ENCODE measurements at places on chromosomes 12 and 14.
A peak's percentile ranks its signal among the peaks of the same experiment; 100 is the strongest.

- no peak for DNase-seq
These were observed 151.0 kb upstream of the LMO3 start for GRCh38 chr12:16756833-16757555.

GRCh38 chr14:98606816-98607215, 665.2 kb downstream of the BCL11B start:
- no peak for DNase-seq

DNA sequence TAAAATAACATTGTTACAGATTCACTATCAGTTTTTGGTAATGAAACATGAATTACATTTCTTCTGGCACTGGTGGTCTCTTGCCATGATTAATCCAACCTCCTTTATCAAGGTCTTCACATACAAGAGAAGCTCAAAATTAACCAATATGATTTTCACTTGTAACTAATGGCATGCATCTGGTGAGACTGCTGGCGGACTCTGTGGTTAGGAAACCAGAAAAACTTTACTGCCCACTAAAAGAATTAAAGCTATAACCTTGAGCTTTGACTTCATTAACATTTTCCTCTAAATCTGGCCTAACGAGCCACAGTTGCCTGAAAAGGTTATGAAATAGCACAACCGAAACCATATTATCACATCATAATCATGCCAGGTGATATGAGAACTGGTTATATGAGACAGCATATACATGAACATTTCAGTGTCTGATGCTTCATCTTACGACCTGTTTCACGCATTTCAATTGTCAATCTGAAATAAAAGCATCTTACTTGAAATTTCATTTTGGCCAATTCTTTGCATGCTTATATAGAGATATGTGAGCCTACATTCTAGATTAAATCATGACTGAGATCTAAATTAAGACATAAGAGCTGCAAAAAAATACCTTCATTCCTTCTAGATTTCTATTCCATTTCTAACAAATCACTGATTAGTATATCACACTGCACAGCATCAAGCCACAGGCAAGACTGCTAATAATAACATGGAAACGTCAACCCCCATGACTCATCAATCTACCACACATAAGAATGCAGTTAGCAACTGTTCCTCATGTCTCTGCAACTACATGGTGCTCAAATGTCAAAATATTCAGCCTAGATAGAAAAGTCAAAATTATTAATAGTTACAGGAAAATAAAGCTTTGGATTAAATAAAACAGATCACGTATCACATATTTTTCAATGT, 89.3 kb downstream of the OSBPL8 start:
- DNase-seq: no peak

GRCh38 chr12:57389033-57389432, 41.8 kb downstream of the R3HDM2 start:
- DNase-seq: no peak

DNA sequence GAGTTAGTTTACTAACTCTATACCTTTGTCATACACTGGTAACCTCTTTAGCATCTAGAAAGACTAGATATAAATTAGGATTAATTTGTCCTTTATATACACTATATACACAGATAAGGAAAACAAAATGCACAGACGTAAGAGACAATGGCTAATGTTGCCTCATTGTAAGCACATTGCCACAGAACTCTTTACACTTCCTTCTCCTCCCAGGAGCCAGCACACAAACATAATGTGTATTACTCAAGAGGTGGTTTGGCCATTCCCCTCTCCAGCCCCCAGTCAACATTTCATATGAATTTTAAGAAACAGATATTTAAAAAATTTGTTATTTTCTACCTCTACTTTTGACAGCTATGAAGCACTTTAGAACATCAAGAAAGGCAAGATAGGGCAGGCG, 131.4 kb upstream of the OR4E1 start:
- DNase-seq: no peak

DNA sequence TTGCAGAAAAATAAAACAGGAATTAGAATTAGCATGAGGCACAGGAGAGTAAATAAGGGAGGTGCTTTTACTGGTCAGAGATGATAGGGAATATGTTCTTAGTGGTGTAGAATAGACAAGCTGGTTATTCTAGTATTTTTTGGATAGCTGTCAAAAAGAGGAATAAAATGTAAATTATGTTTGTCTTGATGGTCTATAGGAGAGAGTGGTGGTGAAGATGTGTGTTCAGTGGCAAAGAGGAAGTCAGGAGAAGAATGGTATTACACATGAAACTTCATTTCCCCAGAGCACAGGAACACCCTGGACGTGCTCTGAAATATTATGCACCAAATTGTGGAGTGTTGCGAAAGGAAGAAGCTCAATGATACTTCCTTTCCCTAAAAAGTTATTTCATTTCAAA, 27.8 kb downstream of the MUCL1 start:
- DNase-seq: no peak

- DNase-seq: peak; percentile 66
These were observed 75.4 kb downstream of the SNAPC1 start for GRCh38 chr14:61837336-61838229.

DNA sequence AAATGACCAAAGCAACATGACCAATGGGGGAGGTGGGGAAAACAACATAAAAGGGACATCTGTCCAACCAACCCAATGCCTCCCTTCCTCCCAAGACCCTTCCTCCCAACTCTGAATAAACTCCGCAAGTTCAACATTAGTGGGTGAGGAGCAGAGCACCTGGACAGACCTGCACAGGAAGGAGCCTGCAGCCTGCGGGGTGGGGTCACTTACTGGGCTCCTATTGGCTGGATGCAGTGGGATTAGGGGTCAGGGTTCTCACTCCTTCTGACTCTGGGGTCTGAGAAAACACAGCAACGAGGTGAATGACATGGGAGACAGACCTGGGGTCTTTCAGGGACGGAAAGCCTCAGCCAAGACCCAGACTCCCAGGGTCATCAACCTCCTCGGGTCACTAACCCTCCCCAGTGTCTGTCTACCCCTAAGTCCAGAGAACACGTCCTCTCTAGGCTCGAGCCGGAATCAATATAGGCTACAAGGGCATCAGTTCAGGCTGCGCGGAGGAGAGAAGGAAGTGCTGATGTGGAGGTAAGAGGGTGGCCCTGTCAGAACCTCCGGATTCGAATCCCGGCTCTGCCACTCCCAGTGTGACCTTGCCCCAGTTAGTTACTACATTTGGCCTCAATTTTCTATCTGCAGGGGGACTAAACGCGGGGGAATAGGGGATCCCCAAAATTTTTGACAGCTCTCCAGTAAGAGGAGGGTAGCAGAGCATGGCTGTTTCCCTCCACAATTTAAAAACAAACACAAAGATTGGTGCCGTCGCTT, 860 bp downstream of the NDRG2 start:
- peak; percentile 2 for DNase-seq

DNA sequence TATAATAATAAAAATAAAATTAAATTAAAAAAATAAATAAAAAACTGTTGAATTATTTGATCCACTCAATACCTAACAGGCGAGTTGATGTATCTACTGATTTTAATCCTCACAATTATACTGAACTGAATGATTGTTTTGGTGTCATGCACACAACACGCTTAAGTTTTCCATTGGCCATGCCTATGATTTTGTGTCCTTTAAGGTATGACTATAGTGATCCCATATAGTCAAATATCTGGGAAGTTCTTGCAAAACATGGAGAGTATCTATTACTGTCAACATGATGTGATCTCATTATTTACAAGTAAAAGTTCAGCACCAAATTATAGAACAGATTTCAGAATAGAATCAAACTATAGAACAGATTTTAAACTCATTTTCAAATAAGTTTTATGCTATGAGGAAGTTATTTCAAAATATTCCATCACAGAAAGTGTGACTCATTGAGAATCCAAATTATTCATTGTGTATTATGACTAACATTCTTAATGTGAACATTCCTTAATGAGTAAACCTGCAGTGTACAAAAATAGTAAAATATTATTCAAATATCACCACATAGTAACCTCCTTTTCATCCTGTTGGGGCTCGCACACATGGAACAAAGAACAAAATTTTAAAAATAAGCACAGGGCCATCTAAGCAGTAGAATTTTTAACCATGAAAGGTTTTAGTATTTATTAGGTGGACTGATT, 190.4 kb downstream of the SLC25A21 start:
- DNase-seq: no peak

GRCh38 chr12:108442067-108442466, 73.0 kb upstream of the FICD start:
- no peak for DNase-seq

GRCh38 chr12:46391630-46392029, 19.1 kb upstream of the SLC38A2 start:
- DNase-seq: no peak

DNA sequence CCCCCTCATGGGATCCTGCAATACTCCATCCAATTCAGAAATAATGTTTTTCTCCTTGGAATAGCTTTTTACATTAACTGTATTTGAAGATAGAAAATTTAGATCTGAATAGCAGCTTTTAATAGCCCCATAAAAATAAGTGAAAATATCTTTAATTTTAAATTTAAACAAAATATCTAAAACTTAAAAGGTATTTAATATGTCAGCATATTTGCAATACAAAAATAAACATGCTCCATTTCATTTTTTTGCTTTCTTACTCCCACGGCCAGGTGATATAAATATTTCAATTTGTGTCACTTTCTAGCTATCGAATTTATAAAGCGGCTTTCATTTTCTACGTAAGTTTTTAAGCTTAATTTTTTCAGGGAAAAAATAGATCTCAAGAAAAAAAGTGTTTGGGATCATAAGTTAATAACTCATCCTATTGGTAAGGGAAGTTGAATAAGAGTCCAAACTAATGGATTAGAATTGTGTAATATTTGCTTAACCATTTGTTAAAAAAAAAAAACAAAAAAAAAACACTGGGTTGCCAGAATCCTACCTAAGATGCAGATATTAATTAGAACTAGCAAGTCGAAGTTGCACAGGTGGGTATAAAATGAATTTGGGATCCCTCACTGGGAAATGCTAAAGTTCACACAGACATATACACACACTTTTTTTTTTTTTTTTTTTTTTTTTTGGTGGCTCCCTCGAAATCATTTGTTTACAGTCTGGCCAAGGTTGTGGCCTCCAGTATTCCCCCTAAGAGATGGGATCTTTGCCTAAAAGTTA, 47.6 kb downstream of the PPP2R5C start:
- DNase-seq: no peak

GRCh38 chr14:21074398-21075272, 4.5 kb downstream of the ARHGEF40 start:
- DNase-seq: no peak

DNA sequence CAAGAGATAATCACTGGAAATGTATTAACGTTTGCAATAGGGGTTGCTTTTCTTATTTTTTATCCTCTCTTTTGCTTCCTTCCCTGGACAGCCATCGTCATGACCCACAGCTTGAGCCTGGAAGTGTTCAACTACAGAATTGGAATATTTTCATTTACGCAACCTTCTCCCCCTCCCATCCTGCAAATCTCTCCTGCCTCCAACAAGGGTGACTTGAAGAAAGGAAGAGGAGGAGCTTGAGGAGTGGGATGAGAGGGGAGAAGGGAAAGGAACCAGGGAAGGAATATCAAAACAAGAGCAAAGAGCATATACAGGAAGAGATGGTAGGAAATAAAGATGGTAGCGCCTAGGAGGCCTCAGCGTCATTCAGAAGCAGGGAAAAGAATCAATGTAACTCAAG, 1.6 kb upstream of the MANSC4 start:
- no peak for DNase-seq

DNA sequence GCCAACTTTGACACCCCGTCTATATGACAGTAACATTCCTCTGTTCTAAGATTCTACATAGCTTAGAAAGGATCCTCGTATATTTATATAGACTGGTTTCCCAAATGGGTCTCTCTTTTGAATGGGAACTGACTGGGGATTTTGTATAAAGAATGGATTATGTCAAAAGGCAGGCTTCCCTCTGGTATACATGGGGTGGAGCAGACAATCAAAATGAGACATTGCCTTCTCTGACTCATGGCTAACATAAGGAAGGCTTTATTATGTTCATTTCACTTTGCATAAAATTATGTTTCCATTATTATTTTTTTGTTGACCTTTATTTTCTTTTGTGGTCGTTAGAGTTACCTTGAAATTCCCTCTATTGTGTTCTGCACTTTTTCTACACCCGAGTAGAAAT, 211.1 kb downstream of the ALG10B start:
- no peak for DNase-seq

GRCh38 chr14:49194067-49194466, 392.1 kb downstream of the RPS29 start:
- DNase-seq: no peak

- no peak for DNase-seq
These were observed 10.9 kb upstream of the MYH7 start for GRCh38 chr14:23446291-23446851.

GRCh38 chr12:40622246-40622838, 69.9 kb upstream of the CNTN1 start:
- peak; percentile 11 for DNase-seq

- DNase-seq: no peak
These were observed 29.0 kb upstream of the AKAP6 start for GRCh38 chr14:32300136-32300535.

DNA sequence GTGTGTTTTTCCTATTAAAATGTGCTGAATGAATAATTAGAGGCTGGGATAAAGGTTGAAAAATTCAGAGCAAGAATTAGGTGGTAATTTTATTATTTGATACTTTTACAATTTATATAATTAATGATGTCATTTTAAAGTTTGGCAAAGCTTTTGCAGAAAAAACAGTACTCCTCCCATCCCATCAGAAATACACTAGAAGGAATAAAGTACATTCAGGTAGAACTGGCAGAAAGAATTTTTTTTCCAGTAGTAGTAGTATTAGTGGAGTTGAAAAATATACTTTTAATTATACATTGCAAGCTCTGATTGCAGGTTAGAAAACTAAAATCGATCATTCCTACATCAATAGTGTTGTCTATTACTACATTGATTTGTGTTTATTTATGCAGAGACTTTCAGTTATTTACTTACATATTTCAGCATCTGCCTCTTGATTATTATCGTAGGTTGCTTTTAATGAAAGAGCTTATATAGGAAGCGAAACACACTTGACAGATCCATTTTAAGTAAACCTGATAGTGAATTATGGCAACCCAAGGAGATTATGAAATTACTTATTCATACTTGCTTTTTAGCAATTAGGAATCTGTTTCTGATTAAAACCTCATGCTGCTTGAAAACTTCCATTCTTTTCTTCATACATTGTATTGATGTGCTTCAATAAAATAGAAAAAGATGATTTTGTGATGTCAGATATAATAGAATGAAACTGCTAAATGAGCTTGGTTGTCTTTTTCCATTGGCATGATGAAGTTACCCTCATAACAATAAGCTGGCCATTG, 10.1 kb downstream of the FOXG1 start:
- no peak for DNase-seq

- DNase-seq: no peak
These were observed 58.7 kb upstream of the NCOR2 start for GRCh38 chr12:124625867-124626675.

GRCh38 chr12:3292677-3293412, 198.2 kb upstream of the PRMT8 start:
- no peak for DNase-seq

- no peak for DNase-seq
These were observed 1.7 kb upstream of the FGD4 start for GRCh38 chr12:32397696-32398095.

- no peak for DNase-seq
These were observed 17.4 kb downstream of the ISCA2 start for GRCh38 chr14:74510959-74511409.

Data from stimulated activated CD4-positive, alpha-beta T cell treated with anti-CD3 and anti-CD28 coated beads, Interleukin-1b, Interleukin-23, amount 100 ng/mL, for 24 hours (primary cell).